Stimulated activated CD8-positive, alpha-beta memory T cell treated with anti-CD3 and anti-CD28 coated beads, Interleukin-7, amount 100 ng/mL, for 48 hours (primary cell): ENCODE measurements at places on chromosomes 16 and 17.

DNA sequence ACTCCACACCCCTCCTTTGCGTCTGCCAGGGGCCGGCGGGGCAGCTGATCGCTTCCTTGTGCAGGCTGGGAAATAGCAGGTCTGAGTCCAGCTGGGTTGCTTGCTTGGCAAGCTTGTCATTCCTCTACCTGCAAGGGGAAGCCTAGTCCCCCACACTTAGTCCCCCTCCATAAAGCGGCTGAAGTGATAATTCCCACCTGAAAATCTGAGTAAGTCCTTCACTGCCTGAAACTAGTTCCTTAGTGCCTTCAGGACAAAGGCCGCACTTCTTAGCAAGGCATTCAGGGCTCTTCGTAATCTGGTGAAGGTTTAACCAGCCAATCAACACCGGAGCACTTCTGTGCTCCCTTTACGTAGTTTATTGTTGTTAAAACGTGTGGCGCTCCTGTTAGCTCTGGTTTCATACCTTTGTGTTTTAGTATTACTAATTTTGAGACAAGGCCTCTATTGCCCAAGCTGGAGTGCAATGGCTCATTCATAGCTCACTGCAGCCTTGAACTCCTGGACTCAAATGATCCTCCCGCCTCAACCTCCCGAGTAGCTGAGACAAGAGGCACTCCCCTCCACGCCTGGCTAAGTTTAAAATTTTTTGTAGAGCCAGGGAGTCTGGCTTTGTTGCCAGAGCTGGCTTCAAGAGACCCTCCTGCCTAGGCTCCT, 817 bp downstream of the PSKH1 start:
- no peak for DNase-seq

DNA sequence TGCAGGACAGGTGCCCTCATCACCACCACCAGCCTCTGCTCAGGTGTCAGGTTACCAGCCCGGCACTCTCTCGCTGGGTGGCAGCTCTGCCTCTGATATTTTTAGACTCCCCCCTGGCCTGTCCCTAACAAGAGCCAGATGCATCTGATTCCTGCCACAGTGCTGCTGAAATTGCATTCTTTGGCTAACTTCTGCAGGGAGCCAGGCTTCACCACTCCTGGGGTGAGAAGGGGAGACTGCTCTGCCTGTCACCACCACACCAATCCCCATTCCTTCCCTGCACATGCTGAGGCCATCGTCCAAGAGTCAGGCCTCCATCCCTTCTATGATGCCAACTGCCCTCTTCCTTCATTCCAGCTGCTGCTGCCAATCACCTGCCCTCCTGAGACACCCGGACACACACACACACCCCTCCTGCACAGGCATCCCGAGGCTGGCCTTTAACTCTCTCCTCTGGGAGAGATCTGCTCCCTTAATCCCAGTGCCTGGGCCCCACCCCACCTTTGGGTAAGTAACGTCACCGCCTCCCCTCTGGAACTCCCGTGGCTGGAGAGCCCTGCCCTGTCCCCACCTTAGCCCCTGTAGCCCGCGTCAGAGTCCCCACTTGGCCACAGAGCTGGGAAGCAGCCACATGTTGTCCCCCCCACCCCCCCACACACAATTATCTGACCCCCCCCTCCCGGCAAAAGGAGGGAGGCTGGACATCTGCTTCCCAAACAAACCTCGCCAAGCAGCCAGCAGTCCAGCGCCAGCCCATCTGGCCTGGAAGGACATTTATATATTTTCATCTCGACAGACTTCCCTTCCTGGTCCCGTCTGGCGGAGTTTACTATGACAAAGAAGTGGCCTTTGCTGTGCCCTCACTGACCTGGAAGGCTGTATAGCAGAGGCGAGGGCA, 2.8 kb downstream of the EMP2 start:
- no peak for DNase-seq

DNA sequence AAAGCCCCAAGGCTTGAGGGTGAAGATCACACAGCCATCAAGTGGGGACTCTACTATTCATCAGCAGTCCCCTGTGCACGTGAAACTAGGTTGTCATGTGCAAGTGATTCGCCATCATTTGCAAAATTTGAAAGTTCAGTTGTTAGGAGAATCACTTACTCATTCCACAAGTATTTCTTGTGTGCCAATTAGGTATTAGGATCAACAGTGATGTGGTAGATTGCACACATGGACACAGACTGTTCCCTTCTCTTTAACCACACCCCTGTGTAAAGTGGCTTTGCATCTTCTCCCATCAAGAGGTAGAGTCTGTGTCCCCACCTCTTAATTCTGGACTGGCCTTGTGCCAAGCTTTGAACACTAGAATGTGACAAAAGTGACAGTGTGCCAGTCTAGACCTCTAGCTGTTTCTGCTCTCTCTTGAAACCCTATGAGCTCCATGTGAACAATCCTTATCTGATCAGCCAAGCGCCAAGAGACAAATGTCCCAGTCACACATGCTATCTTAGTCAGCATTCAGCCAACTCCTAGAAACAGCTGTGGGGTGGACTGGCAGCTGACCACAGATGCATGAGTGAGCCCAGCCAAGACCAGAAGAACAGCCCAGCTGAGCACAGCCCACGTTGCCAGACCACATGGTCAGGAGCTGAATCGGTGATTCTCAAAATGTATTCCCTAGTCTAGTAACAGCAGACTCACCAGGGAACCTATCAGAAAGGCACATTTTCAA, 31.5 kb upstream of the SHISA9 start:
- no peak for DNase-seq

DNA sequence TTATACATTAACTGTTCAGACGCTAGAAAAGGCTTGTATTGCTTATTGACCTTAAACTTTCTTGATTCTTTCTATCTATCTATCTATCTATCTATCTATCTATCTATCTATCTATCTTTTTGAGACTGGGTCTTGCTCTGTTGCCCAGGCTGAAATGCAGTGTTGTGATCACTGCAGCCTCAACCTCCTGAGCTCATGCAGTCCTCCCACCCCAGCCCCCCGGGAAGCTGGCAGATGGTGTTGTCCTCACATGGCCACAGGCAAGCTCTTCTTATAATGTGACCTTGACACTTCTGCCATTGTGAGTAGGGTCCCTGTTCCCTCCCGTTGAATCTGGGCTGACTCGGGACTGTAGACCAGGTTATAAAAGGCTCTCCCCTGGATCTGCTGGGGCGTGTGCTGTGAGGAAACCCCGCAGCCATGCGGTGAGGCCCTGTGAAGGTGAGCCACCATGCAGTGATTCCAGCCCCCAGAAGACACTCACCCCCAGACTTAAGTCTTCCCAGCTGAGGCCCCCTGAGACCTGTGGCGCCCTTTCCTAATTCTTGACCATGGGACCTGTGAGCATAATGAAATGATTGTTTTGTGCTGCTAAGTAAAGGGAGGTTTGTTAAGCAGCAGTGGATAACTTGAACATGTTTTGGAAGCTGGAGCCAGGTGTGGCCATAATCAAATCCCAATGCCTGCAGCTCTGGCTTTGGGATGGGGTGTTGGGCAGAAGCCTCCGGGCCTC, 54.3 kb downstream of the RPTOR start:
- no peak for DNase-seq

- no peak for DNase-seq
These were observed 464 bp upstream of the MRM1 start for GRCh38 chr17:36600936-36601302.

GRCh38 chr17:11969565-11969964, 27.7 kb downstream of the ZNF18 start:
- no peak for DNase-seq

- DNase-seq = no peak
These were observed 584 bp upstream of the TNRC6A start for GRCh38 chr16:24728891-24729242.

DNA sequence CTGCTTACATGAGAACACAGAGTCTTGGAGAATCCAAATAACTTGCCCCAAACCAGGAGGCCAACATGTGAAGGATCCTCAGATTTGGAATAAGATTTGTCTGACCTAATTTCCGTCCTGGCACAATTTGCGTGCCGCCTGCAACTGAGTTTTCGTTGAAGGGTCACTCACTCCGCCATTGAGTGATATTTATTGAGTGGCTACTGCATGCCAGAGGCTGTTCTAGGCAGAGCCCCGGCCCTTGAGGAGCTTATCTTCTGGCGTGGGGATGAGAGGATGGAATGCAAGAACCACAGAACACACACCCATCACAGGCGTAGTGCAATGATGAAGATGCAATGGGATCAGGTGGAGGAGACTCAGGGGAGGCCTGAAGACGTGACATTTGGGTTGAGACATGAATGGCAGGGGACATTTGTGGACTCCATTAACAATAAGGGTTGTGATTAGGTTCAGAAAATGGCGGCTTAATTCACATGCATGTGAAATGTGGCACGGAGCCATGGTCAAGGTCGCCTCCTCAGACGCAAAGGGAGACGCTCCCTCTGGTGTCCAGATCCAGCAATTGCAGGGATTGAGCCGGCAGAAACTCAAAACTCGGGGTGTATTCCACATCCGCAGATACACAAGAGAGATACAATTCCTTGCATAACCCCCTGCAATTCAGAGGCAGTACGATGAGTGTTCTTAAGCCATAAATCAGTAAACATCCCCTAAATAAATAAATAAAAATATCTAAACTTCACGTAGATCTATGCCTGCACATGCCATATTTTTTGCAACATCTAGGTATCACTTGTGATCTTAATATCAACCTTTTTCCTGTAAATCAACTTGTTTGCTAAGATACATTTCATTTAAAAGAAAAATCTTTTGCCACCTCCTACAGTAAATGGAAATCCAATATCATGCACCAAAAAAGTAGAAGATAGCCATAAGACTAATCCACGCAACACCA, 57.9 kb upstream of the CACNG4 start:
- peak; percentile 31 for DNase-seq

DNA sequence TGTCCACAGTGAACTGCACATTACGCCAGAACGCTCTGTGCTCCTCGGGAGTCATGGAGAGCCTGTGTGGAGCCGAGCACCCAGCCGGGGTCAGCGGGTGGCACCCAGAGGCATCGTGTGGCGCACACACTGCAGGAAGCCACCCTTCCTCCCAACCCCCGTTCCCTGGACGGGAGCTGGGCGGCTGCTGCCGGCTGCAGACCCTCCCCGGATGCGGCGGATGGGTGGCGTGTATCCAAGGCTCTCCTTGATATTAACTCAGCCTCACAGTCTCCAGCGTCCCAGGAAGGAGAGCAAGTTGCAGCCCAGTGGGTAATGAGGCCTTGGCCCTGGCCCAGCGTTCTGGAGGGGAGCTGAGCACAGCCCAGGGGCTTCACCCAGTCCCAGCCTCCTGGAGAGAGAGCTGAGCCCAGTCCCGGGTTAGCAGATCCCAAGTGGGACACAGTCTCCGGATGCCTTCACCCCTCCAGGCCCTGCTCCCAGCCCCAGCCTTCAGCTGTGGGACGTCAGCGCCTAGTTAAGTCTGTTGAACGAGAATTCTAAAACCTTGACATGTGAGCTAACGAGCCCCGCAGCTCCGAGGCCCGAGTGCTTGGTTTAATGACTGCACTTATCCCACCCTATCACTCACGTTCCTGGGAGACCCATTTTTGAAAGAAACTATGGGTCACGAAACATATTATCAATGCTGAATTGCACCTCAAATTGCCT, 86.6 kb downstream of the TBC1D16 start:
- DNase-seq = no peak

- DNase-seq = no peak
These were observed 77.1 kb downstream of the CRISPLD2 start for GRCh38 chr16:84896847-84897246.

- DNase-seq = no peak
These were observed 70.7 kb downstream of the OMG start for GRCh38 chr17:31226373-31226772.

DNA sequence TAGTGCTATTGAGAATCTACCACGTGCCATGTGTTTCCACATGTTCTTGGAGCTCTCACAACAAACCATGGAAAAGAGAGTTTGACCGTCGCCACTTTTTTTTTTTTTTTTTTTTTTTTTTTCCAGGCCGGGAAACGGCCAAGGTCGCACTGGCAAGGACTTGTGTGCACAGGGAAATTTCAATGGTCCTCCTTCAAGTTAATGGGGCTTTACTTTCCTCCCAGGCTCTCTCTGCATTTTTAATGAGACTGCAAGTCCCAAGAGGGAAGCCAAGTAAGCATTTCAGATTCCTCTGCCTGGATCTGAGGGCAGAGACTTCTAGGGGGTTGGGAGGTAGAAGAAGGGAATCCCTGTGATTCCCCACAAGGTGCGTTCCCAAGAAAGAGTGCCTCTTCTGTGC, 94.7 kb upstream of the MPHOSPH6 start:
- DNase-seq = no peak

GRCh38 chr17:56832446-56832845, 1.3 kb downstream of the C17orf67 start:
- DNase-seq = no peak

DNA sequence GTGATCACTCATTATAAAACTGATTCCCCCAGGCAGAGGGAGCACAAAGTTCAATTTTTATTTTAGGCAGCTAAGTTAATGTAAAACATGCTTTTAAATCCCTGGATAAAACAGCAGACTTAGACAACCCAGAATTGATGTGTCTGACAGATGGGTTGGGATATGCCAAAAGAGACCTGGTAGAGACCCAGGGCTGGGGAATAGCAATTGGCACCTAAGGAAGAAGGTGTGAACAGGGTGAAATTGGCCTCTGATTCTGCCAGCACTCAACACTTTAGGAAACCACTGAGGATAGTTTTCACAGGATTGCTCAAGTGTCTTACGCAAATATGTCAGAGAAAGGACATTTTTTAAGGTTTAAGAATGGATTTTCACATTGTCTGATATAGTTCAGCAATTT, 938.2 kb upstream of the CDH8 start:
- no peak for DNase-seq

GRCh38 chr16:81765111-81765919, 13.8 kb upstream of the PLCG2 start:
- DNase-seq = no peak

- DNase-seq = no peak
These were observed 11.8 kb downstream of the UTS2R start for GRCh38 chr17:82383411-82383810.

- DNase-seq = no peak
These were observed 98.8 kb upstream of the MED13 start for GRCh38 chr17:62163847-62164246.

- no peak for DNase-seq
These were observed 52.2 kb downstream of the CCT6B start for GRCh38 chr17:34909040-34909439.

GRCh38 chr17:50689956-50690886, 17.5 kb downstream of the ANKRD40 start:
- no peak for DNase-seq

GRCh38 chr17:76810956-76811355, 57.2 kb upstream of the MGAT5B start:
- no peak for DNase-seq

DNA sequence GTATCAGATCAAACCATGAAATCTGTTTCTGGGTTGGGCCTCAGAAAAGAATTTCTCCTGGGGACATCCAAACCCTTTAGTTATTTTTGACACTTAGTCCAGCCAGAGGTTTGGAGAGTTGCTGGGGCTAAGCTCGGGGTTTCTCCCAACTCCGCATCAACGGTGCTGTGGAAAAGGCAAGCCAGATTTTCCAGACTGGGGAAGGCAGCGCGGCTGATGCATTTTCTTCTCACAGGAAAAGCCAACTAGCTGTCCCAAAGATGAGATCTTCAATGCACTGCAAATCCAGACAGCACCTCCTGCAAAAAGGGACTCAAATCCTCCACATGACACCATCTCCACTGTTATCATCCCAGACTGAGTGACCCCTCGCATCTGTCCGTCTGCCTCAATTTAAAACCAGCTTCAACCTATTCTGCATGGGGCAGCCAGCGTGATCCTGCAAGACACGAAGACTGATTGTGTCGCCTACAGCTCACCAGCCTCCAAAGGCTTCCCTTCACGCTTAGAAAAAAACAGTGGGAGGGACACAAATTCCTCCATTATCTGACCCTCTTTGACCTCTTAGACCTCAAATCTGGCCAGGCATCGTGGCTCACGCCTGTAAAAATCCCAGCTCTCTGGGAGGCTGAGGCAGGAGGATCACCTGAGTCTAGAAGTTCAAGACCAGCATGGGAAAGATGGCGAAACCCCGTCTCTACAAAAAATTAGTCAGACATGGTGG, 62.0 kb downstream of the GAS7 start:
- DNase-seq = no peak
